Stimulated activated CD8-positive, alpha-beta memory T cell treated with anti-CD3 and anti-CD28 coated beads, Interleukin-7, amount 100 ng/mL, for 24 hours (primary cell): ENCODE measurements at places on chromosomes 13 and 19.

- no peak for DNase-seq
Observed at GRCh38 chr13:106113796-106114195, 421.7 kb downstream of the EFNB2 start.

GRCh38 chr19:30596813-30597399, 224.7 kb downstream of the ZNF536 start:
- no peak for DNase-seq

- DNase-seq: no peak
Observed at GRCh38 chr13:77846173-77846572, 72.5 kb downstream of the EDNRB start.

DNA sequence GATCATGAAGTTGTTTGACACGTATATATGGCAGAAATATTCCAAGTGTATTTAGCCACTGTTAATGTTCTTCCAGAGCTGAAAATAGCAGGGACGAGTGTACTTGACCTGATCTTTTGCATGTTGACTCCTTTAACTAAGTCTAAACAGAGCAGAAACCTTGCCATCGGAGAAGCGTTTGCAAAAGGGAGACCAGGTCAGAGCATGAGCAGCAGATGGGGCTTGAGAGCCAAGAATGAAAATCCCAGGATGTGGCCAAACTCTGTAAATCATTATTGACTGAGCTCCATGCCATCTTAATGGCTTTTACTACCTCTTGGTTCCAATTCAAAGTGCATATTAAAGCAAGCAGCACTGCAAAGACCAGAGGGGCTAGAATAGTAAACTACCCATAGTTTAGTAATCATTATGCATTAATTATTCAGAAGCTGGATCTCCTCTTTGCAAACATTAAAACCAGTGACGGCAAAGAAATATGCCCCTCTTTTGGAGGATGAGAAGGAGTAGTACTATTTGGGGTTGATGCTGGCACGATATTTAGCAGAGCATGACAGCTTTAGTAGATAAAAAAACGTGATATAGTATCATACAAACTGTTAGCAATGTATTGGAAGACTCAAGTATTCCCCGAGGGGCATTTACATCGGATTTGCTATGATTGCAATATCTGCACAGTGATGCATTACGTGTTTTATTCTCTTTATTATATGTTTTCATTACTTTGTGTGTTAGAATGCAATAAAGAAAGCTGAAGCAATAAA, 55.7 kb downstream of the FAM216B start:
- no peak for DNase-seq

- no peak for DNase-seq
Observed at GRCh38 chr13:51330791-51331190, 8.7 kb upstream of the SERPINE3 start.

- DNase-seq: no peak
Observed at GRCh38 chr19:55690769-55691545, 15.9 kb downstream of the EPN1 start.

DNA sequence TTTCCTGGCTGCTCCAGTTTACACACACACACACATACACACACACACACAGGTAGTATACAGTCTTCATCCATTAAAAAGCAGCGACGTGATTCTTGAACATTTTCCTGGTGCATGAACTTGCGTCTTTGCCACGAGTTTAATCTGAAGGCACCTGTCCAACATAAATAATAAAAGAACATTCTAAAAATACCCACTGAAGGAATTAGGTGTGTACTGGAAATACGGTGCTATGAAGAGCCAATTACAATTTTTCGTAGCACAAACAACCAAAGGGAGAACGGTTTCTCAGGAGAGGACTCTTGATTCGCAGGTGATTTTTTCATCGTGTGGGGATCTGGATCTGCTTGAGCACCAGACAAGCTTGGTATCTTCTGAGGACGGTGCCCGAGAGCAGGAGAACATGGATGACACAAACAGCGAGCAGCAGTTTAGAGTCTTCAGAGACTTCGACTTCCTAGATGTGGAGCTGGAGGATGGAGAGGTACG, 61.2 kb downstream of the ZAR1L start:
- DNase-seq: no peak

GRCh38 chr19:29923653-29924052, 18.4 kb upstream of the URI1 start:
- no peak for DNase-seq

GRCh38 chr19:54096617-54097106, 3.9 kb downstream of the OSCAR start:
- DNase-seq: no peak

DNA sequence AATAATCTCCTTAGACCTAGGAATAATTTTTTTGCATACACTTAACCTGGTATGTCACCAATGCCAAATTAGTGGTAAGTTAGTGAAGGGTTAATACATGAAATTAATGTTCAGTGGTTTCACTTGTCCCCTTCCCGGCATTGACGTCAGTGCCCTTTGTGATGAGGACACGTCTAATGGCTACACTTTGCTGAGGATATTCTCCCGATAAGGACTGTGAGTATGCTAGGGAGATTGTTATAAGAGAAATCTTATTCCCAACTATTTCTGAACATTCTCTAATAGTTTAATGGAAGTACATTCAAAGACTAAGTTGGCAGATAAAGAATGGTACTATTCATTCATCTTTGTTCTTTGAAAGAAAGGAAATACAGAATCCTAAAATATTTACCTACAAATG, 102.4 kb downstream of the TNFRSF19 start:
- DNase-seq: no peak

GRCh38 chr13:28531077-28531844, 36.3 kb upstream of the FLT1 start:
- no peak for DNase-seq

DNA sequence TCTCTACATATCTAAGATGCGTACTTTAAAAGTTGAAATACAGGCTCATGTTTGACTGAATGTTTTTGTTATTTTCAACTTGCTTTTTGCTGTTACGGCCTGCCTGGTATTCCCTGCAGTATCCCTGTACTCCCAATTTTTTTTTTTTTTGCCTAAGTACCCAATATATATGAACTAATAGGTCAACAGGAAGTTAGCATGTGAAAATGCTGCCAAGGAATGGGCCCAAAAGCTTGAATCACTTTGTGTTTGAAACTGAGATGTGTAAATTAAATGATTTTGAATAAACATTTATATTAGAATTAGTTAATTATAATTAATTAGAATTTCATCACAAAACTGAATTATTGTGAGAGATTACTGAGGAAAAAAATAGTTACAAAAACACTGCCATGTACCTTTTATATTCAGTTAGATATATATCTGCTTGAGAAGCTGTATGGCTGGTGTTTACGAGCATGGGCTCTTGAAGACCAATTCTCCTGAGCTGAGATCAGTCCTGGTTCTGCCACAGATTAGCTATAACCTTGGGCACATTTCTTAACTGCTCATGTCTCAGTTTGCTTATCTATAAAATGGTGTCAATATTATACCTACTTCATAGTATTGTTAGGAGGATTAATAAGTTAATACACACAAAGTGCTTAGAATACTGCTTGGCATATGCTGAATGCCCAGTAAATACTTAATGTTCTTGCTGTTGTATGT, 16.0 kb downstream of the TDRD3 start:
- no peak for DNase-seq

GRCh38 chr19:23909222-23909621, 5.5 kb upstream of the ZNF726 start:
- DNase-seq: no peak

DNA sequence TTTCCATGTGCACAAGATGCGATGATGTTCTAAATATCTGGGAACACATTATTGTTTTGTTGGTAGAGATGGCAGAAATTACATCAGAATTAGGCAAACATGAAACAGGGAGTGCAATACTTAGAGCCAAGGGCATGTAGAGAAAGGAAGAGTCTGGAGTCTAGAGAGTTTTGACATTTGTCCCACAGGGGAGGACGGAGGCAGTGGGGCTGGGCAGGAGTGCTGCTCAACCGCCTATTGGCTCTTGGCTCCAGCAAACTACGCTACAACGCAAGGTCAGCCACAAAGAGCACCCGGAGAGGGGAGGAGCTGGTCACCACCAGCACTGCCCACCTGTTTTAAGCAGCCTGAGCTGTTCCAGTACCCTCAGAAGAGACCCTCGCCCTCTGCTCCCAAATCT, 108.3 kb downstream of the ABCC4 start:
- no peak for DNase-seq

GRCh38 chr13:33258808-33259193, 26.8 kb downstream of the STARD13 start:
- no peak for DNase-seq

GRCh38 chr19:45884682-45885555, 1.0 kb downstream of the IRF2BP1 start:
- DNase-seq: no peak

GRCh38 chr13:90997951-90998350, 349.5 kb upstream of the MIR17HG start:
- no peak for DNase-seq

- DNase-seq: no peak
Observed at GRCh38 chr19:17584132-17584531, 28.7 kb downstream of the COLGALT1 start.

DNA sequence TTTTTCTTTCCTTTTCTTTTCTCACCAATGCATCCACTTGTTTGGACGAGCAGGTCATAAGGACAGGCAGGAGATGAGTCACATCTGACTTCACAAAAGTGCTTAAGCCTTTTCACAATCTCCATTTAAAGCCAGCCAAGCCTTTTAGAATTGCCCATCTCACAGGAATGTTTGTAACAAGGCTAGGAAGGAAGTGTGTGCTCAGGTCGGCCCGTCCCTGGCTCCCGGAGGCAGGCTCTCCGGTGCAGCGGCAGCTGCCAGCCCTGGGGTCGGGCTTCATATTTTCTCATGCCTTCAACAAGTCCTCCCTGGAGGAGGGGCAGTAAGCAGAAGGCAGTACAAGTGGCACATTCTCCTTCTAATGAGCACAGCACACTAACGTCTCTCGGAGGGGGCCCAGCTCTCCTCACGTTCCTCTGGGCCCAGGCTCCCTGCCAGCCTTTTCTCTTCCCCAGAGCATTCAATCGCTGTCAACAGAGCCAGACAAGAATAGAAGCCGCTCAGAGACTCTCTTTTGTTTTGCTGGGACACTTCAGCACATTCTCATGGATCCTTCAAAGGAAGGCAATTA, 180.5 kb downstream of the COL4A1 start:
- DNase-seq: no peak

- DNase-seq: peak; percentile 10
Observed at GRCh38 chr19:39937094-39937720, 2.8 kb upstream of the FCGBP start.

- no peak for DNase-seq
Observed at GRCh38 chr19:14111486-14111885, 6.1 kb downstream of the PRKACA start.

- no peak for DNase-seq
Observed at GRCh38 chr19:3515891-3516422, 9.8 kb downstream of the FZR1 start.

- no peak for DNase-seq
Observed at GRCh38 chr13:109256866-109257760, 529.3 kb downstream of the IRS2 start.
